Right cardiac atrium (tissue), 5 donors: ENCODE measurements at places on chromosomes 1 and 21. TPM values are rescaled to one million over a fixed set of nuclear protein-coding genes. Genes with fewer than 3 reads are reported as not detected.

Gene PLA2G2D
- not detected for total RNA-seq

Gene NOL9
- total RNA-seq = 12.8 TPM

Gene UCK2
- total RNA-seq = 9.6 TPM

Gene P3H1
- 12.8 TPM for total RNA-seq

Gene PGBD2
- 2.6 TPM for total RNA-seq

Gene MRPL55
- total RNA-seq = 52.4 TPM

Gene HSD3B1
- not detected for total RNA-seq

Gene SERINC2
- total RNA-seq = 1.4 TPM

Gene TSPAN2
- total RNA-seq = 17.4 TPM

Gene MAP3K6
- 41.9 TPM for total RNA-seq

Gene ZNF593OS
- not detected for total RNA-seq

Gene HRNR
- not detected for total RNA-seq

Gene HSD3B2
- total RNA-seq = not detected

Gene GLIS1
- 0.37 TPM for total RNA-seq

Gene ATP6V1G3
- not detected for total RNA-seq

Gene CBS
- 4.8 TPM for total RNA-seq

Gene C4BPA
- total RNA-seq = not detected
